ENCODE measurements at places on chromosomes 6 and 20. TPM values are rescaled to one million over a fixed set of nuclear protein-coding genes. Genes with fewer than 3 reads are reported as not detected.
A peak's percentile ranks its signal among the peaks of the same experiment; 100 is the strongest.

Gene COL9A3
- total RNA-seq: not detected

Gene C20orf141
- not detected for total RNA-seq

Gene ZNF311
- total RNA-seq: 0.76 TPM

GRCh38 chr6:132820629-132821381 is 6.4 kb downstream of the RPS12 start:
- peak; percentile 37 for DNase-seq

DNA sequence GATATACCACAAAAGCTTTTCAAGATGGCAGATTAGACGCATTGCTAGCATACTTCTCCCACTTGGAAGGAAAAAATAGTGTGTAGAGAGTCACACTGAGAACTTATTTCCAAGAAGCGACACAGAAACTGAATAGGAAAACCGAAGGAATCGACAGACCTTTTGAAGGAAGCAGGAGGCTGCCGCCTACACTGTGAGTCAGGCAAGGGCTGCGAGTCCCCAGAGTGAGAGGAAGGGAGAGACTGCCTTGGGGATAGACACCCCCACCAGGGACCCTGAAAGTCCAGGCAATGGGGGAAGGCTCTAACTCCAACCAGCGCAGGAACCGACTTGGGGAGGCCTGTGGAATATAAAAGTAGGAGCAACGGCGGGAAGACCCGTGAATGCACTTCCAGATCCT is 53.7 kb upstream of the SIRPG start:
- no peak for DNase-seq

DNA sequence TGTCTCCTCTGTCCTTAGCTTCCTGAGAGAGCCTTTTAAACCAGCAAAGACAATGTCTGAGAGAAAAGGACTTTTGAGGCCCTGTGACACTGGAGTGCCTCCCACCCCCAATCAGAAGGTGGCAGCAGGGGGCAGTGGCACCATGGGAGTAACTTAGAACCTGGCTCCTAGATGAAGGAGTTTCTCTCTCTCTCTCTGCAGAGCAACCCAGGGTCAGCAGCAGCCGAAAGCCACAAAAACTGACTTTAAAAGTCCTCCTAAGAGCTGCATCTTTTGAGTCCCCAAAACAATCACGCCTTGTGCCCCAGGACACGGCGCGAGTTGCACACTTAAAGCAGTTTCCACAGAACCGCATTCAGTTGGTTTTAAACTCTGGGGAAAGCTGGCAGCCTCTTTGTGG is 5.3 kb upstream of the TCP11 start:
- DNase-seq: peak; percentile 70

GRCh38 chr6:8131265-8131897 is 29.0 kb upstream of the EEF1E1 start:
- peak; percentile 82 for DNase-seq

GRCh38 chr6:73532293-73532692 is 11.5 kb upstream of the EEF1A1 start:
- DNase-seq: no peak

DNA sequence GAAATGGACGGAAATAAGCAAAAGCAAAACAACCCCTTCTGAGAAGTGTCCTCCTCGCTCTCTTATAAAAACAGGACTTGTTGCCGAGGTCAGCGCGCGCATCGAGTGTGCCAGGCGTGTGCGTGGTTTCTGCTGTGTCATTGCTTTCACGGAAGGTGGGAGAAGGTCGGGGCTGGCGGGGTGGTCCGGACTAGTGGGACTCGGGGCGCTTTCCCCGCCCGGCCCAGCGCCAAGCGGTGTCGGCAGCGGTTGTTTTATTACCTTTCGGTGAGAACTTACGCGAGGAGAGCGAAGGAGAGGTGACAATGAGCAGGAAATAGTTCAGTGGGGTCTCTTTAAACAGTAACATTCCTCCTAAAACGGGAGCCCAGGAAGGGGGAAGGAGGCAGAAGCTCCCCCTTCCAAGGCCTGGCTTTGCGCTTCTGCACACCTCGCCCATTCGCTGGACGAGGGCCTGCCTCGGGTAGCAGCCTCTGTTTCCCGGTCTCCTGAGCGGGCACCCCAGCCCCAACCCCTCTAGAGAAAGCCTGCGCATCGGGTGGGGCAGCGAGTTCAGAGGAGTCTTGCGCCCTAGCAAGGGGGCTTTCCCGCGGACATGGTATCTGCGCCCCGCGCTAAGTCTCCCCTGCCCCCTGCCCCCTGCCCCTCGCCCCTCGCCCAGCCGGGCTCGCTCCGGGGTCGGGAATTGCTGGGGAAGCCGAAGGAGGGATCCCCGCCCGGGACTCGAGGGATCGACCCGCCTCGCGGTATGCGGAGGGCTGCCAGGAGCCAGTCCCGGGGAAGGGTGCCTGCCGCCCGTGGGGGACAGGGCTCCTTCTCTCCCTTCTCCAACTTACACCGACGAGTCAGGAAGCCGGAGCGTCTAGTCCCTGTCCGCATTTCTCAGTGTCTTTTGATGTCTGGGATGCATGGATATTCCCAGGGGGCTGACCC is 1.2 kb upstream of the TBXT start:
- DNase-seq: no peak

DNA sequence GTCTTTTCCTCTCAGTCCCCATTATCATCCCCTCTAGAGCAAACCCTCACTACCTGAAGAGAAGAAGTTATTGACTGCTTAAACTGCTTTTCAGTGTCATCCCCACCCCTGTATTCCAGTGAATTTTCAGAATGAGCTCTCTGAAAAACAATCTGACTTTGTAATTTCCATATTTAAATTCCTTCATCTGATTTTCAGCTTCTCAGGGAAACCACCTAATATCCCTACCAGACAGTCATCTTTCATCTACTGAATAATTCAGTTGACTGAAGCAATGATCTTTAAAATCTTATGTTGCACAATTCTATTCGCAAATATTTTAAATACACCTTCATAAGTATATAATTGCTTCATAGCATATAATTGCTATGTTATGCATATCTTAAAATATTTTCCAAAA is 258.7 kb downstream of the HTR1B start:
- no peak for DNase-seq

Measured in GM23248 (cell line).